ENCODE measurements at places on chromosomes 1 and 21.

GRCh38 chr1:74964508-74965102, 169.6 kb upstream of the LHX8 start:
- no peak for DNase-seq

DNA sequence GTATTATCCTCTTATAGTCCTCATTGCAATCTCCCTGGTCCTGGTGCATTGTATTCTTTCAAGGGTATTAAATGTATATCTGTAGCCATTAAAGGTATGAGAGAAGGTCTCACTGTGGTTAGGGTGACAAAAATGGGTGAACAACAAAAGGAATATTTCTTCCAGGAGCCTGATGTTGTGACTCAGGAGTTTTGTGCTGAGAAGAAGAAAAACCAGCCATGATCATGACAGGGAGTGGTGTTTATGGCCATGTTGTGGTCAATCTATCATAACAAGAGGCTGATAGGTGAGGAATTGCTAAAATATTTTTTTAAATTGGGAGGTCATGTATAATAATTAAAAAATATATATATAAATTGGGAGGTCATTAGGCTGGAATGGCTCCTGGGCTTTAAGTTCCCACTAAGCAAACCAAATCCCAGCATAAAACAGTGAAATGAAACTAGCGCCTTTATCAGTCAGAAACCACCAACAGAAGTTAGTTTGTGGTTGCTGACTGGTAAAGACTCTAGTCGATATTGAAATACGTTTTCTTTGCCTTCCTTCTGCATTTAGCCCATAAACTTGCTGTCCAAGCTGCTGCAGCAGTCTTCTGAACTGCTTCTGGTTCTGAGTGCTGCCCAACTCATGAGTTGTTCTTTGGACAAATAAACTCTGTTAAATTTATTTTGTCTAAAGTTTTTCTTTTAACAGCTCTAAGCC, 60.3 kb downstream of the TBX19 start:
- DNase-seq = no peak

DNA sequence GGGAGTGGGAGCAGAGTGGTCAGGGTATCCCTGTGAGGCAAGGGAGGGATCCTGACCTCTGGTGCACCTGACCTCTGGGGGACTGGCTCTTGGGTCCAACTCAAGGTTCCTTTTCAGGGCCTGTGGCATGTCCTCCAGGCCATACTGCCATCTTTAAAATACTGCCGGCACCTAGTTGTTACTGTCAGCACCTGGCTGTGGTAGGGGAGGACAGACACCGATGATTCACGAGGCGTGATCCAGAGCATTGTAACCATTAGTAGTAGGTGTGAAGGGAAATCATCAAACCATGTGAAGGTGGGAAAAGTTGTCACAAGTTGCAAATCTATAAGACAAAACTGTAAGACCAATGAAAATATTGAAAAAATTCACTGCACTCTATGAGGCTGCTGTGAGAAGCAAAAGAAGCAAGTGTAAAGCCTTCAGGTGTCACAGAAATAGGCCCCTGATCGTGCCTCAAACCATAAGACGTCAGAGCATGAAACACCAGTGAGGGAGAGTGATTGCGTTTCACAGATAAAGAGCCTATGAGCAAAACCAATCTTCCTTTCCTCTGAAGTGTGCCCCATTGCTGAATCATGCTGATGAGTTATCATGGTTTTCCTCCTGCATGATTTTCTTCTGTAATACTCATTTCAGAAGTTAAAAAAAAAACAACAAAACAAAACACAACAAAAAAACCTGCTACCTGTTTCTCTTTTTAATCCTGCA, 55.3 kb downstream of the CDC7 start:
- DNase-seq = no peak

GRCh38 chr1:231421546-231421970, 529 bp downstream of the EGLN1 start:
- no peak for DNase-seq

DNA sequence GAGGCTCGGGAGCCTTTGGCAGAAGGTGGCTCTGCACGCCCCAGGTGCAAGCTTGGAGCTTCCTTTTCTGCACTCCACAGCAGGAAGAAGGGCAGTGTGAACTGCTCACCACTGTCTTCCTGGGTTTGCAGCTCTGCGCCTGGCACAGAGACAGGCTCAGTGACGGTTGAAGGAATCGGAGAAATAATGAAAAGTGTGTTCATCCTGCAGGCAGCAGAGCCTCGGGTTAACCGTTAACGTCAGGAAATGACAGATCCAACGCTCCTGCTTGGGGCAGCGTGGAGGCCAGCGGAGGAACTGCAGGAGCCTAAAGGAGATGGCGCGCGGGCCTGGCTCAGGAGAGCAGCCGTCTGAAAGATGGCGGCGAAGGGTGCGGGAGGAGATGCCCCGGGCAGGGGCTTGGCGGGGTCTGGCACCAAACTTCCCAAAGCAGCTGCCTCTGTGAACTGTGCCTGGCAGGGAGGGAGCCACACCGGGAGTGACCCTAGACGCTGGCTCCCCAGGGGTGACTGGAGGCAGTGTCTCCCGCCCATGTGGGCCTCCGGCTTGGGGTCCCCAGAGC, 10.9 kb upstream of the SAMD11 start:
- no peak for DNase-seq

- DNase-seq = no peak
These were observed 96.1 kb downstream of the TRABD2B start for GRCh38 chr1:47901001-47901575.

GRCh38 chr1:235278233-235278914, 49.6 kb downstream of the ARID4B start:
- no peak for DNase-seq

DNA sequence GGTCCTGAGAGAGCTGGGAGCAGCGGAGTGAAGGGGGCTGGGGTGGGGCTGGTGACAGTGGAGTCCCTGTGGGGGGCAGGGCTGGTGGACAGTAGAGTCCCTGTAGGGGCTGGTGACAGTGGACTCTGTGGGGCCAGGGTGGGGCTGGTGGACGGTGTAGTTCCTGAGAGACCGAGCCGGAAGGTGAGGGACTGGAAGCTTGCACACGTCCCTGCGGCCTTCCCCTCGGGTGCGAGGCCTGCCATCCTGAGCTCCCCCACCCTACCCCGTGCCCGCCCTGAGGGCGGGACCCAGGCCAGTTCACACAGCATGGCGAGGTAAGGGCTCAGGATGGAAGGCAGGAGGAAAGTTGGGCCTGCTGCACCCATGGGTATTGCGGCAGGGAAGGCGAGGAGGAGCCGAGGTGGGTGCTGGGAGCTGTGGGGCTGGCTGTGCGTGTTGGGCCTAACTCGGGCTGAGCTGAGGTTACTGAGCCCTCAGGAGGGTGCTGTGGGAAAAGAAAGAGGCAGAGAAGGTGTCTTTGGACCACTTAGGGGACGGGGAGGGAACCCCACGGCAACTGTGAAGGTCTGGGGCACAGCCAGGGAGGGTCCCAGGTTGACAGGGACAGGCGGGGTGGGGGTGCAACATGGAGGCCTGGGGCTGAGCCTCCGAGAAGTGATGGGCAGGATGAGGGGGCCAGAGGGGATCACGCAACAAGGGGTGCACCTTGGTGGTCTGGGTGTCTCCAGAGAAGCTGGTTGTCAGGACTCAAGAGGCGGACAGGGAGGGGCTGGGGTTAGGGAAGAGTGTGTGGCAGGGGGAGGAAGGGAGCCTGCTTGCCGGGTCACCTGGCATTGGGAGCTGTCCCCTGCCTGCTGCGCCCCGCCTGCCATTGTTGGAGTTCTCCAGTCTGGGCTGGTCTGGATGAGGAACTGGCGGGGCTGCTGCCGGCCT, 60.8 kb downstream of the PRKCZ start:
- DNase-seq = no peak

DNA sequence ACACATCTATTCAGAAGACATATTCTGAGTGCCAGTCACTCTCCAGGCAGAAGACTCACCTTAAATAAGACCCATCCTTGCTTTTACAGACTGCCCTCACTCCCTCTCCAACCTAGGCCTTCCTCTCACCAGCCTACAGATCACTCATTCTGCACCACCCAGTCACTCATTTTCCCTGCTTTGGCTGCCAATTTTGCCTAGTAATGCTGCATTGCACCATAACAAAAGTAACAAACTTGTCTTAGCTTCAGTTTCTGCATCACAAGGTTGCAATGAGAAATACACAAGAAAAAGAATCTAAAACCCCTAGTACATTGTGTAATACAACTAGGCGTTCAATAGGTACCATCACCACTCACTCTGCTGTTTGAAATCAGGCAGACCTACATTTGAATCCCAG, 292.4 kb downstream of the PLPP3 start:
- no peak for DNase-seq

GRCh38 chr1:106780066-106780465, 276.4 kb upstream of the PRMT6 start:
- DNase-seq = no peak

DNA sequence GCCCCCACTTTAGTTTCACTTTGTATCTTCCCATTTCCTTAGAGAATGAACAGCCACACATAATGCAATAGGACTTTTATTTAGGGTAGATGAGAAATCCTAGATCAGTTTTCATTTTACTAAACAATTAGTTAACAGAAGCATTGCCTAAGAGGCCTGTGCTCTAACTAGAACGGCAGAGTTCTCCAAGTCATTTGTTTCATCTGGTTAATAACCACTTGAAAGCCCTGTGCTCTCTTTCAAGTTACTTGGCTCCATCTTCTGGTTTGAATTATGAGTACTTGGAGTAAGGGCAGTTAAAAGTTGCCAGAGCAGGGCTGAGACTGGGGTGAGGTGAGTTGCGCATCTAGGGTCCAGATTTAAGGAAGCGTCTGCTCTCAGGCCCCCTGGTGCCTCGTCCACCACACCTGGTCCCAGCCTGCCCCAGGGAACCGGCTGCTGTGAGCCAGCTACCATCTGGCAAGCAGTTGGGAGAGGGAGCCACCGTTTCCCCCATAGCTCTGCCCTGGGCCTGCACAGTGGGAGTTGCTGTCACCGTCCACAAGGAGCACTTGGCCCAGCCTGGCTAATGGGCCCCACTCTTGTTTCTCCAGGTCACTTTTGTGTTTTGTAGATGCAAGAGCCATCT, 18.1 kb upstream of the SLC44A3 start:
- peak; percentile 74 for DNase-seq

GRCh38 chr1:5821540-5822176, 170.6 kb downstream of the NPHP4 start:
- DNase-seq = no peak

GRCh38 chr1:68049941-68050878, at the start of gene DIRAS3:
Gene DIRAS3, minus strand, starts transcription at chr1:68050627. Its CDS starts 3,330 bp downstream, at chr1:68047297.
- DNase-seq = no peak

DNA sequence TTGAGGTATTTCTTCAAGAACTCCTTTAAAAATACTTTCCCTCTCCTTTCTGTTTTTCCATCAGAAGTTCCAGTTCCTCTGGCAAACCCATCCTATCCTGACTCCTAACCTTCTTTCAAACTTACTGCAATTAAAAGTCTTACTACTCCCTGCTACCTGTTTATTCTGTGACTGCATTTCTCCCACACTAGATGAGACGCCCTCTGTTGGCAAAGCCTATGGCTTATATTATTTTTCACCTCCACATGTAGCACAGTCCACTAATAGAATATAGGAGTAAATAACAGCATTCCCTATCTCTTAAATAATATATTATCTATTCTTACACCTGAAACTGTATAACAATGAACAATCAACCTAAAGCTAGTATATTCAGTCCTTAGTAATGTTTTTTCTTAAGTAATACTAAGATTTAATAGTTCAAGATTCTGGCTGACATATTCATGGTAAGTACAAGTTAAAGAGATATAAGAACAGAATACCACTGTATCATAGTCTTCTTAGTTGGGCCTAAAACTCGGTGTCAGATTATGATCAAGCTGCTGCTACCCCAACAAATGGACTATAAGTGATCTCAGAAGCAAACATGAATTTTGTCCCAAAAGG, 54.8 kb downstream of the RAB3GAP2 start:
- peak; percentile 19 for DNase-seq

DNA sequence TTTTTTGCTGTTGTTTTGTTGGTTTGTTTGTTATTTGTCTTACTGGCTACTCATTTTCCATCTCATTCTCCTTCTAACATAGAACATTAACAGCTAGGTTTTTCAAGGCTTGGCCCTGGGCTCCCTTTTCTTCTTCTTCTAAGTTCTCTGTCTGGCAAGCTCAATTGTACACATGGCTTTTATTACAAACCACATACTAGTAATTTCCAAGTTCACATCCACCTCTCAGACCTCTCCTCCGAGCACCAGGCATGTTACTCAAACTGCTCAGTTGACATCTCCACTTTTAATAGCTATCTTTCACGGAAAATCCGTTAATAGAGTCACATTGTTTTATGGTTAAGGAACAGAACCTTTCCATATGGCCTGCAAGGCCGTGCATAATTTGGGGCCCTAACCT, 736.9 kb upstream of the ADAMTS5 start:
- DNase-seq = no peak

DNA sequence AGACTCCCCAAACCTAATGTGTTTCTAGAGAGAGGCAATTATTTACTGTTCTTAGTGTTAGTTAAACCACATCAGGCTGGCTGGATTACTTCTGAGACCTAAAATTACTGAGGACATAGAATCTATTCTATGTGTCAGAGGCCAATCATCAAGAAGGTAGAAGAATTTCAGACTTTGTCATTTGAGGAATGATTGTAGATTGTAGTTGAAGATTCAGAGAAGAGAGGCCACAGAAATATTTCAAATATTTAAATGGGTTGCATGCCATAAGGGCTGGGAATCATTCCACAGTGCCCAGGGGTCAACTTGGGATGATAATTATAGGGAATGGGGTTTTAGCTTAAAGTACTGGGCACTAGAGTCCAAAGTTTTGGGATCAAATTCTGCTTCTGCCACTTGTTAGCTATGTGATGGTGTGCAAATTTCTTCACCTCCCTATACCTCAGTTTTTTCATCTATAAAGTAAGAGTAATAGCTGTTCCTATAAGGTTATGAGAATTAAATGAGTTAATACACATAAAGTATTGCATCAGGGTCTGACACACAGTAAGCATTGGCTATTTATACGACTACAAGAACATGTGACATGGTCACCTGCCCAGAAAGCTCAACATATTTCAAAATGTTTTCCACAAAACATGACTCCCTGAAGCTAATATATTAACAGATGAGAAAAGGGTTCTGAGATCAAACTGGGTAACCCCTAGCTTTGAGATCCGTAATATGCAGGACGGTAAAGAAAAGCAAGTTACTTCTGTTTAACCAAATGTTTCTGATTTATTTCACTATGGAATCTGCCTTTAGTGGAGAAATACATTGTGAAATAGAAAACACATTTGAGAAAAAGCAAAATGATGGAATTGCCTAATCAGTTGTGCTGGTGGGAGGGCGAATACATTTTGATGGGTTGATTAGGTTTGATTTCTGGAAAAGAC, 69.7 kb upstream of the SPAG17 start:
- DNase-seq = no peak

- DNase-seq = no peak
These were observed 51.1 kb downstream of the SLC16A1 start for GRCh38 chr1:112904831-112905261.

GRCh38 chr21:25790122-25790877, 55.5 kb downstream of the GABPA start:
- no peak for DNase-seq

GRCh38 chr1:43062527-43063095, 103.9 kb upstream of the SLC2A1 start:
- DNase-seq = no peak

DNA sequence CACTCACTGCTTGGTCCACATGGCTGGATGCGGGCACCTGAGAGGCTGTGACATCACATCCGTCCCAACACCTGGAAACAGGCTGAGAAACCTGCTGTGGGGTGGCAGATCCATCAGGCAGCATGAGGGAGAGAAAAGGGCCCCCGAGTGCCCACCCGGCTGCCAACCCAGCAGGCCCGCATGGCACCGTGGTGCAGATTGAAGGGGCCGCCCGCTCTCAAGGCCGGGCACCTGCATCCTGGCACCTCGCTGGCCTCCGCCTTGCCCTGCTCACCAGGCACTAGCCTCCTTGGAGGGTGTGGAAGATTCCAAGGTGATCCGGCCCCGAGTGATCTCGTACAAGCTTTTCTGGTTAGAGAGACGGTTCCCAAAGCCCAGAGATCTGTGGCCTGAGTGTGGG, 110.5 kb downstream of the PRDM16 start:
- DNase-seq = no peak

All from SW 1271 (cell line).